Upper lobe of right lung (tissue), 1 donor: ENCODE measurements at places on chromosomes 2 and 18.

- no peak for DNase-seq
Measured at GRCh38 chr18:80201739-80202138, 45.6 kb downstream of the PARD6G start.

DNA sequence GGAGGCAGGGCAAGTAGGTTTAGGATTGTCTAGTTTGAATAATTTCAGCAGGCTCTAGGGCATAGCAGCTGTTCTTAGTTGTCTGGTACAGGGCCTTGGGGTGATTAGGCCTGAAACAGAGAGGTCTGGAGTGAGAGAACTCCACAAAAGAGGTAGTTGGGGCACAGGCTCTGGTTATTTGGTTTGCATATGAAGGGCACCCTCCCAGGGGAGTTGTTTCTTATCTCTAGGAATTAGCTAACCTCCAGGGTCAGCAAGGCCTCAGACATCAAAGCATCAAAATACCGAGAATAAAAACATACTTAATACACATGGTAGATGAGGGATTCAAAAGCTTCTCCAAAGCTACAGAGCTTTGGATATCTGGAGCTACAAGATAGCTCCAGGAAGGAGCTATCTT lies 38.3 kb upstream of the SLC14A2 start:
- DNase-seq: no peak

GRCh38 chr2:27667446-27667845 lies 3.8 kb downstream of the SLC4A1AP start:
- DNase-seq: no peak

DNA sequence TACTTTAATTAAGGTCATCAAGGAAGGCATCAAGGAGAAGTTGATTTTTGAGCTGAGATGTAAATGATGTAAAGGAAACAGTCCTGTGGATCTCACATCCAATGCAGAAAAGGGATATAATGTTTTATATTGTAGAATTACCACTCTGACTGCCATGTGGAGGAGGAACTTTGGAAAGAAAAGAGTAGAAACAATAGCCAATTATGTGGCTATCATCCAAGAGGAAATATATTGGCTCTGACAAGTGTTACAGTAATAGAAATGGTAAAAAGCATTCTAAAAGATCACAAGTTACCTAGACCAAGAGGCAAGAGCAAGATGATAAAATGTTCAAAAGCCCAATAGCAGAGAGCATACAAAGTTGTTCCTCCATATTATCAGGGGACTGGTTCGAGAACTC lies 26.8 kb downstream of the BARD1 start:
- no peak for DNase-seq

- DNase-seq: no peak
Measured at GRCh38 chr2:54638103-54638502, 85.4 kb upstream of the EML6 start.

GRCh38 chr2:96493072-96493471 lies 12.1 kb downstream of the NEURL3 start:
- DNase-seq: no peak

DNA sequence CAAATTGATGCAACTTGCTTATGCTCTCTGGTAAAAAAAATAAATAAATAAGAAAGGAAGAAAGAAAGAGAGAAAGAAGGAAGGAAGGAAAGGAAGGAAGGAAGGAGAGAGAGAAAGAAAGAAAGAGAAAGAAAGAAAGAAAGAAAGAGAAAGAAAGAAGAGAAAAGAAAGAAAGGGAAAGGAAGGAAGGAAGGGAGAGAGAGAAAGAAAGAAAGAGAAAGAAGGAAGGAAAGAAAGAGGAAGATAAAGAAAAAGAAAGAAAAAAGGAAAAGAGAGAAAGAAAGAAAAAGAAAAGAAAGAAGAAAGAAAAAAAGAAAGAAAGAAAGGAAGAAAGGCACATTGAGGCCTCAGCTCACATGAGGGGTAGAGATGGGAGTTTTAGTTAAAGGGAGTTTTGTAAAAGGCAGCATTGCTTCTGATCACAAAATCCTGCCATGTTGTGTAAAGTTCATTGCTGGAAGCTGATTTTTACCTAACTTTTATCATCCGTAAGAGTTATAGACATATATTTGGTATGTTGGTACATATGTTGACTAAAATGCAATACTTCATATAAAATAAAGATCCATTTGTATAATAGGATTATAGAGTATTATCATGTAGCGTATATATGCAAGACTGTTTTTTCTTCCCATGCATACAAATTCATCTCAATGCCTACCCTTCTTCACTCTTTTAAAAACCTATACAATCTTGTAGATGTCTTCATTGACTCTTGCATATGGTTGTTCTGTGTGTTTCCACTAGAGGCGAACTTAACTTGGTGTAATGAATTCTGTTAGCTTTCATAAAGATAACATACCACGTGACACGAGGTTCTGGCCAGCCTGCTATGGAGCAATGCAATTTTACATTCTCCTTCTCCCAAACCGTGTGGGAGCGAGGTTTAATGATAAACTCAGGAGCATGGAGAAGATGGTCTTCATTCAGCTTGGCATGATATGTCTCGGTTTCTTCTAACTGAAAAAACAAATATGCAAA lies 32.8 kb downstream of the MYOM1 start:
- DNase-seq: no peak
